CD4-positive, alpha-beta T cell treated with Interleukin-17A for 4 hours (primary cell): ENCODE measurements at places on chromosomes 1 and 21.

DNA sequence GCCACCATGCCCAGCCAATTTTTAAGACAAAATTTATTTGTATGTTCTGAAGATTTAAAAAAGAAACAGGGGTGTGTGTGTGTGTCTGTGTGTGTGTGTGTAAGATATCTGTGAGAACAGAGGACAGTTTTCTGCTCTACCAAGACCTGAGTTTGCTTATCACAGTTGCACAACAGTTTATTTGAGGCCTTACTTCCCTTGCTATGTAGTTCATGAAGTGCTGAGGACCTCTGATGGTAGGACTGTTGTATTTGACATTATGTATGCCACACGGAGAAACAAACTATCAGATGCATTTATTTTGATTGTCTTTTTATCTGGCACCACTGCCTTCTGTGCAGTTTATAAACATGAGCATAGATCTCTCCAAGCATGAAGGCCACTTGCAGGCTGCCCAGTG, 355.2 kb downstream of the PBX1 start:
- no peak for DNase-seq

DNA sequence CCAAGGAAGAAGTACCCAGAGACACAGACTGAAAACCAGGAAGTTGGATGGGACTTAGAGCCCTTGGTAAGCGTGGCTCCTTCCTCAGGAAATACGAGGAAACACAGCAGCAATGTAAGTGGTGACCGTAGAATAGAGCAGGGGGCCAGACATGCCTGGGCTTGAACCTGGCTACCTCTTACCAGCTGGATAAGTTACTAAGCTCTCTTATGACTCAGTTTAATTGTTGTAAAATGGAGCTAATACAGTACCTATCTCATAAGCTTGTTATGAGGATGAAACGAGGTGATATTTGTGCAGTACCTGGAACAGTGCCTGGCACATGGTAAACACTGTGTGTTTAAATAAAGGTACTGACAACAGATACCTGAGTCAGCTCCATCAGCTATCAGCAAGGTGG, 19.2 kb downstream of the EBNA1BP2 start:
- no peak for DNase-seq

- peak; percentile 49 for DNase-seq
These were observed 11.9 kb downstream of the FASLG start for GRCh38 chr1:172670791-172671190.

- no peak for DNase-seq
These were observed 11.7 kb downstream of the MX1 start for GRCh38 chr21:41437729-41438128.

- no peak for DNase-seq
These were observed 216.0 kb downstream of the DENND1B start for GRCh38 chr1:197559244-197559643.

DNA sequence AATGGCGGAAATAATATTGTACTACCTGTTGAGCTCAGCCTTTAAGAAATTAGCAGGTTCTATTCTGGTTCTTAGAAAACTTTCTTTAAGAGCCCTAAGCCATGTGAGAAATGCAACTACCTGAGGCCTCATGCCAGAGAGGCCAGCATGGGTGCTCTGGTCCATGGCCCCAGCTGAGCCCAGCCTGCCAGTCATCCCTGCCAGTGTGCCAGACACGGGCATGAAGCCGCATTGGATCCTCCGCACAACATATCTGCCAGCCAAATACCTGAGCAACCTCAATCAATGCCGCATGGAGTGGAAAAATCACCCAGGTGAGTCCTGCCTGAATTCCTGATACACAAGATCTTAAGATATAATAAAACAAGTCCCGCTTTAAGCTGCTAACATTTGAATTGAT, 91.8 kb downstream of the C21orf91 start:
- DNase-seq: no peak

DNA sequence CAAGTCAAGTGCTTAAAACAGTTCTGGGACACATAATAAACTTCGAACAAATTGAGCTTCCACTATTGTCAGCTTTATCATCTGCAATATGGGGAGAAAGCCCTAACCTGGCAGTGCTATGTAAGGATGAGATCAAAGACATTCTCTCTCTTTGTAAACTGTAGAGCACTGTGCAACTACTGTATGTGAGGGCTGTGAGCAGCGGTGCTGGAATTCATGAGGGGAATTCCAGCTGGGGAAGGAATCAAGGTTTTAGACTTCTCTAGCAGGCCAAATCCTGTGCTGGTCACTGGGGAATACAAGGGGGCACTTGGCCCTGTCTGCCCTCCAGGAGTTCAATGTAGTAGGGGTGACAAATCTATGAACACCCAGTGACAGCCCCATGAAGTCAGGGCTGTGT, 9.3 kb downstream of the FAM151A start:
- no peak for DNase-seq

DNA sequence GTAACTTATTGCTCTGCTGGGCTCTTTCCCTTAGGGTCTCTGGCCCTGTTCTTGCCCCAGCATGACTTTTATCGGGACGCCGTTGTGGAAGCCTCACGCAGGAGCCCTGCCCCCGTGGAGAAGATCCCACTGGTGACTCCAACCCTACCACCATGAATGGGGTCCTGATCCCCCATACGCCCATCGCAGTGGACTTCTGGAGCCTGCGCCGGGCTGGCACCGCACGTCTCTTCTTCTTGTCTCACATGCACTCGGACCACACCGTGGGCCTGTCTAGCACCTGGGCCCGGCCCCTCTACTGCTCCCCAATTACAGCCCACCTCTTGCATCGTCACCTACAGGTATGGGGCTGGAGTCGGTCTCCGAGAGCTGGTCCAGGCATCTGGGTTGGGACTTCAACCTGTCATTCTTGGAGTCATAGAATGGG, 322 bp downstream of the DCLRE1B start:
- no peak for DNase-seq

DNA sequence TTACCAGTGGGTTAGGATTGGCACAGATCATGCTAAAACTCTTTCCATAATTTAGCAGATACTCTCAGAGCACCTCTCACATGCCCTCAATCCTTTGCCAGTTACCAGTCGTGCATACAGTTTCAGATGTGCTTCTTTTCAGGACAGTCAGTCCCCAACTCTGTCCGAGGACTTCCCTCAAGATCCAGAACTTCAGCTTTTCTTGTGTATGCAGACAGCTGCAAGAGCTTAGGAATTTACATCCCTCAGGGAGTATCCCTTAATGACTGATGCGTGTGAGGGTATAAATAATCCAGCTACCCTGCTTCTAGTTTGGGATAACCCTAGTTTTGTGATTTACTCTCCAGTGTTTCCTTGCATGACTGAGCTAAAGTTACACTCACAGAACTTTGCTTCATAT, 393.0 kb upstream of the PLXNA2 start:
- DNase-seq: no peak

DNA sequence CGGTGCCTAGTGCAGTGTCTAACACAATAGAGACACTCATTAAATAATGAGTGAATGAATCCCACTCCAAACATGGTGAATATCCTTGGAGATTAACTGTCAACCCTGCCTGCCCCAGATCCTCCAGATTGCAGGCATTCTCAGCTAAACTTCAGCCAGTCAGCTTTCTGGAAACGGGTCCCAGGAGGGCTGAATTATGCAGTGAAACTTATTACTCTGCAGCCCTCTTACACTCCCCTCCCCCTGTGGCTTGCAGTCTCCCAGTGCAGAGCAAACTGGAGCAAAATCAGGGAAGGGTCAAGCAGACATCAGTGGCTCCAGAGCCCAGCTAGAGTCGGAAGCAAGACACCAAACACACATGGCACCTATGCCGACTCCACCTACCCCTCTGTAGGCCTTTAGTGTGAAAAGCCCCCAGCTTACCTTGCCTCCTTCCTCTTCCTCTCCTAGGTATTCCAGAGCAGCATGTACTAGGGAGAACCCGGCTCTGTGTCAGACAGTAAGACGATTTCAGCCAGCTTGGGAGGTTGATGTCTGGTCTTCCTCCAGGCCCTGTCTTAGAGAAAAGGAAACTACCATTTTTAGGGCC, 6.5 kb upstream of the RGS16 start:
- DNase-seq: no peak

DNA sequence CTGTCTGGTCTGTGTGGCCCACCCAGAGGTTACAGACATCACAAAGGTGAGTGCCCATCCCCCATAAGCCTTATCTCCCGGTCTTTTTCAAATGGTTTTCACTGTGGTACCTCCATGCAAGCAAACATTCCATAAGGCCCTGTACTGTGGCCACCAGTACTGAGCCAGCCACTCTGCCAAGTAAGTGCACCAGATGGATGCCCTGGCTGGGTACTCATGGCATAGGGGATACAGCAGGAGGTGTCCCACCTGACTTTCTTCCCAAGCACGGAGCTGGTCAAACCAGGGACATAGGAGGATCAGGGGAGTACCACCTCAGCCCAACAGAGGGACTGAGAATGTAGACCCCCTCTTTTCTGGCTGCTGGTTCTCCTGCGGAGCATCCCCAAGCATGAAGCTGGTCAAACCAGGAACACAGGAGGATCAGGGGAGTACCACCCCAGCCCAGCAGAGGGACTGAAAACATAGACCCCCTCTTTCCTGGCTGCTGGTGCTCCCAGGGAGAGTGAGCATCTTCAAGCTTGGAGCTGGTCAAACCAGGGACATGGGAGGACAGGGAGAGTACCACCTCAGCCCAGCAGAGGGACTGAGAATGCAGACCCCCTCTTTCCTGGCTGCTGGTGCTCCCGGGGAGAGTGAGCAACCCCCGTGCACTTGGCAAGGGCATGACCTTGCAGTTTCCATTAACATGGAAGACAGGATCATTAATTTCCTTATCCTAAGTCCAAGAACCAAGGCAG, 81.8 kb upstream of the KLHDC7A start:
- no peak for DNase-seq

GRCh38 chr1:245256528-245256927, 101.7 kb downstream of the KIF26B start:
- DNase-seq: no peak

- no peak for DNase-seq
These were observed 9.6 kb upstream of the RPS6KC1 start for GRCh38 chr1:213041443-213041842.

GRCh38 chr1:209863766-209864485, 36.2 kb downstream of the UTP25 start:
- no peak for DNase-seq

GRCh38 chr1:30132602-30133286, 590.6 kb downstream of the MATN1 start:
- DNase-seq: no peak

- no peak for DNase-seq
These were observed 141.4 kb downstream of the LHX8 start for GRCh38 chr1:75275631-75276030.

GRCh38 chr1:65992165-65992821, 199.6 kb downstream of the PDE4B start:
- DNase-seq: no peak

DNA sequence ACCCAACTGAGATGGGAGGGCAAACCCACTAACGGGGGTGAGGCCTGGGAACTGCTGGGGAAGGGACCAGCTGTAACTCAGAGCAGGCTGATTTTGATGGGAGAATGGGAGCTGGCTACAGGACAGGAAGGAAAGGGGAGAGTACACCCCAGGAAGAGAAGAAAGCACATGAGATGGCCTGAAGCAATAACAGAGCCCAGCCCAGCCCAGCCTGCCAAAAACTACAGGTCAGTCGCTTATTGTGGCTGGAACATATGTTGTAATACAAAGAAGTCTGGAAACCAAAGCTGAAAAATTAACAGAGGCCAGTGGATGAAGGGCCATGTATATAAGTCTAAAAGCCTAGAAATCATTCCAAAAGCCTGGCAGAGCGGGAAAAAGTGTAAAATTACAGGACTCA, 1.6 kb downstream of the ITLN2 start:
- DNase-seq: no peak

DNA sequence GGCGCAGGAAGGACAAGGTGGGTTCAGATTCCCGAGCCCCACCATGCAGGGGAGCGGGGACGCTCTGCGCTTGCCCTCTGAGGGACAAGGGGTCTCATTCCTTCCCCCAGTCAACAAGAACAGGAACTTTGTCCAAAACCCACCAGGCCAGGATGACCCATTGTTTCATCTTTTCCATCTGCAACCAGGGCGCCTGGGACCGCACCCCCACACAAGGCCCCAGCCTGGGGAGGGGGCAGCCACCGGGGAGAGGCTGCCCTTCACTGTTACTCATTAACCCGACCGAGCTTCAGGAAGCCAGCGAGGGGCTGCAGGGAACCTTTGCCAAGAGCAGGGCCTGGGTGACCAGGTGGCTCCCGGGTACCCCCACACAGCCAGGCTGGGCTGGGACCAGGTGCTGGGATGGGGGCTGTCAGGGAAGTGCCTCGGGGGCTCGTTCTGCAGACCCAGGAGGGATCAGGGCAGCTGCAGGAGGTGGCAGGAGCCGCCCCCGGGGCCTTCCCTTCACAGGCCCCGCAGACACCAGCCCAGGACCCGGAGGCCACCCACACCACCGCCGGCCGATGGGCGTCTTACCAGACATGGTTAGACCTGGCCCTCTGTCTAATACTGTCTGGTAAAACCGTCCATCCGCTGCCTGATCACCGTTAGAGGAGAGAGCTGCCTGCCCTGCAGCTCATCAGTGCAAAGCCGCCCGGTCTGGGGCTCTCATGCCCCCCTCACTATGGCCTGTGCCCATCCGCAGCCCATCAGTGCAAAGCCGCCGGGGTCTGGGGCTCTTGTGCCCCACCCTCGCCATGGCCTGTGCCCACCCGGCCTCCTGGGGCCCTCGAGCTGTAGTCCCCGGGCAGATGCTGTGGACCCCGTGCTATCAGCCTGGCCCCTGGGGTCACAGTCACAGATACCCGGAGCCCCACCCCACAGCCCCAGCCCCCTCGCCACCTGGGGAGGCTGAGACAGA, 4.9 kb upstream of the TTLL10 start:
- peak; percentile 1 for DNase-seq

- DNase-seq: no peak
These were observed 74.5 kb downstream of the ITPKB start for GRCh38 chr1:226664413-226665101.

GRCh38 chr1:14168326-14169063, 430.0 kb upstream of the KAZN start:
- DNase-seq: no peak

DNA sequence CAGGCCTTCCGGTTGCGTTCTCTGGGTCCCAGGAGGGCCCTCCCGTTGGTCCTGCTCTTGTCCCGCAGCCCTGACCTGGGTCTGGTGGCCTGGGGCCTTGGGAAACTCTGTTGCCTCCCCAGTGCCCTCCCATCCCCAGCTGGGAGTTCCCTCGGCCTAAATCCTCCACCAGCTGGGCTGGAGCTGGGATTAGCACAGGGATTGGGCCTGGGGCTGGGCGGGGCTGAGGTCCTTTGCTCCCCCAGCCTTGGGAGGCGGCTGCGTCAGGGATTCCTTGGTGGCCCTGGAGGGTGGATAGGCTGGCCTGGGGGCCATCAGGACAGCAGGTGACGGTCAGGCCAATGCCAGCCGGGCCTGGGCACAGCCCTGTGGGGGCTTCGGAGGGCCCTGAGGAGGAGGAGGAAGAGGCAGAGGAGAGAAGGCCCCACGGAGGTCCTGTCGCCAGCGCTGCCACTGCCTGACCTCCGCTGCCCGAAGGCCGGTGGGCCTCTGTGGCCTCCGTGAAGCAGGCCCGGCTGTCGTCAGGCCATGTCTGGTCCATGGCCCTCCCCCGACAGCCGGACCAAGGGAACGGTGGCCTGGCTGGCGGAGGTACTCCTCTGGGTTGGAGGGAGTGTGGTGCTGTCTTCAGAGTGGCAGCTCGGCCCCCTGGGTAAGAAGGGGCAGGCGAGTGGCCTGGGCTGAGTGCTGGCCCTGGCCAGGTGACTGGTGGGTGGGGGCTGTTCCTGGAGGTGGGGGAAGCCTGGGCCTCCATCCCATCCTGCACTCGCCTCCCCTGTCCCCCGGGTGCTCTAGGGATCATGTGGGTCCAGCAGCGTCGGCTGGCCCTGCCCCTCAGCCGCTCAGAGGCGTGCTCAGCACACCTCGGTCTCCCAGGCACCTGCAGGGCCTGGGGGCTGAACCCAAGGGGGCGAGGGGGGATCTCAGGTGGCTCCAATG, at the start of gene PLCH2:
PLCH2 (plus strand) TSS at position 229 of the 939 bp plus-strand sequence; CDS start at position 529, 300 bp downstream.
- DNase-seq: no peak

- DNase-seq: no peak
These were observed 251.1 kb upstream of the RAB4A start for GRCh38 chr1:229019663-229020271.
